ENCODE measurements at places on chromosomes 5 and 9.

- DNase-seq, result no peak
These were observed 7.9 kb upstream of the ESM1 start for GRCh38 chr5:54993318-54993717.

- DNase-seq, result no peak
These were observed 40.4 kb downstream of the LIX1 start for GRCh38 chr5:97102010-97102470.

DNA sequence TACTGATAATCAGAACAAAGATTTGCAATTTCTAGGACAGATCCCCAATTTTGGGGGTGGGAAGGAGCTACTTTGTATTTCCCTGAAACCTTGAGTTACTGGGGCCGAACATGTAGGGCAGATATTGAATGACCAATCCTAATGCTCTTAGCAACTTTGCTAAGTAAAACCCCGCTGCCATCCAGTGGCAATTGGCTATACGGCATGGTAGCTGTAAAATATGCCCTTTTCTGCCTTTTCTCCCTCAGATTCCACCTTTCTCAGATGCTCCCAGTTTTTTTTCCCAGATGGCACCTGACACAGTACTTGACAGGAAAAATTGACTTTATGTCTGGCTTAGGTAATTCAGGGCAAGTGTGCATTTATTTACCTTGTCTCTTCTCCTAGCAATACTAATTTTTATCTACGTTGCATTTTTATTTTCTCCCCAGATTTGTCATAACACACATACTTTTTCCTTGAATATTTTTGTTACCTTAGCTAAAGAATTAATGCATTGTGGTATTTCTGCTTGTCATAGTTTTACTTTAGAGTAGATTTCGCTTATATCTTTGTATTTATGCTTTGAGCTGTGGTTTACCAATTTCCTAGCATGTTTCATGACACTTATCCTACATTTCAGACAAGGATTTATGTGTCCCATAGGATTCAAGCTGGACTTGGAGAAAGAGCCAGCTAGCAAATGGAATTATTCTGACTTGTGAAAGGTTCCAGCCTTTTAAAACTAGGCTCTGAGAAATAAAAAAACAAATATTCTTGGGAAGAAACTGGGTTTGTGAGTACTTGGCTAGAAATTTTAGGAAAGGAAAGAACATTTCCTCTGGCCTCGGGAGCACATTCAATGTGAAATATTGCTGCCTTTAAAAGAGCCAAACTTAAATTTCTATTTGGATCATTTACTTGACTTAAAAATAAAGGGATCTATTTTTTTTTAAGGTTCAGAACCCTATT is 37.4 kb downstream of the PIK3R1 start:
- no peak for DNase-seq

DNA sequence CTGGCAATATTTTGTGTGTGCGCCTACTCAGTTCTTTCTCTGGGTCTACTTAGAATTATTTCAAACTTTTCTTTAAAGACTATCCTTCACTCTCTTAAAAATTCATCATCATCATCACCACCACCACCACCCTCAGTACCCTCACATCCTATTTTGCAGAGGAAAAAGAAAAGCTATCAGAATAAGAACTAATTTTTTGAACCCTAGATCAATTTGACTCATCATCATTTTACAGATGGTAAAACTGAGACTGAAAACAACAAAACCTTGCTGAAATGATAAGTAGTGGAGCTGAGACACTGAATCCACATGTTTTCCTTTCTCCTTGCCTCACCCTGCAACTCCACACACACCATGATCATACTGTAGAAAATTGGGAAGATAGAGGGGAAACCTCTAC is 119.3 kb downstream of the SSBP2 start:
- no peak for DNase-seq

GRCh38 chr5:170442921-170443320 is 53.8 kb upstream of the KCNMB1 start:
- DNase-seq, result no peak

GRCh38 chr9:108783731-108784495 is 71.9 kb downstream of the ACTL7B start:
- DNase-seq, result no peak

- DNase-seq, result no peak
These were observed 721.5 kb upstream of the CTNND2 start for GRCh38 chr5:12625667-12626263.

- DNase-seq, result no peak
These were observed 2.2 kb downstream of the BARX1 start for GRCh38 chr9:93952784-93953495.

GRCh38 chr5:6556802-6557102 is 76.1 kb downstream of the NSUN2 start:
- no peak for DNase-seq

DNA sequence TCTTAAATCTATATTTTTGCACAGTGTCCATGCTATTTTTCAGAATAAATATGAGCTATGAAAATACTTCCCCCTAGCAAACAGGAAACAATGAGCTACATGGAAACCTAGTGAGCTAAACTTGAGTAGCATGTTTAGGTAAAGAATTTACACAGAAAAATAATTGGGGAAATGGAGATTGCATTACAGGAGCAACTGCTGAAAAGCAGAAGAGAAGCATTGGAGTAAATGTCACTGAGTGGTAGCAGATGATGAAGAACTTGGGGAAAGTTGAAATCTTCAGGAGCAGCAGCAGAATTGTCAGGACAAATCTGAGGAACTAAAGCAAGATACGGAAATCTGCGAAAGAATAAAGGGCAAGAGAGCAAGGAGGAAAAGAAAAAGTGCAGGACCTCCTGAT is 610.3 kb downstream of the TLE1 start:
- no peak for DNase-seq

- no peak for DNase-seq
These were observed 1466.0 kb upstream of the C9orf72 start for GRCh38 chr9:29039258-29039657.

Data from uterus (tissue), 4 donors.